Stimulated activated CD4-positive, alpha-beta T cell treated with anti-CD3 and anti-CD28 coated beads, TNF-alpha, amount 100 ng/mL, for 4 hours (primary cell): ENCODE measurements at places on chromosomes 3 and 15.

GRCh38 chr15:73924171-73924921 is 1.9 kb upstream of the LOXL1 start:
- no peak for DNase-seq

DNA sequence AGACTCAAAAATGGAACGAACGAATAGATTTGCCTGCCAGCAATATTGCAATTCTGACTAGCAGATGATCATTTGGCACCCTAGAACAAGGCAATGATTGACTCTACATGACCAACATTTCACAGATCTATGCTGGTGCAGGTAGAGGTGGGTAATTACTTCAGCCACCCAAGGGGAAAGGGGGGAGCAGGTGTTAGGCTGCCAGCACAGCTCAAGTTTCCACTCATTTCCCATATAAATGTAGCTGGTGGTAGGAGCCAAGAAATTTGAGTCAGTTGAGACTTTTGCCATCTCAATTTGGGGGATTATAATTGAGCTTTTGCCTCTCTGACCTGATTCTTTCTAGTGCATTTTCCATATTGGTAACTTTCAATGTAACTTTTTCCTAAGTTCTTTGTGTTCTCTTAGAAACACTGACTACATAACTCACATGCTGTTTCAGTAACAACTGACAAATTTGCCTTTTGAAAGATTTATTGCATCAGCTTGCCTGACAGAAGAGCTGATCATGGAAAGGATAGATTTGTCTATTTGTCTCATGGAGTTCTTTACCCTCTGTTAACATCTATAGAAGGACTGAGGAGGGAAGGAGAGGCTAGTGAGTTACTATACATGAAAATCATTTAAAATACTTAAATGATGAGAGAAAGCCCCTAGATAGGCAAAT is 902.5 kb downstream of the ZPLD1 start:
- no peak for DNase-seq

DNA sequence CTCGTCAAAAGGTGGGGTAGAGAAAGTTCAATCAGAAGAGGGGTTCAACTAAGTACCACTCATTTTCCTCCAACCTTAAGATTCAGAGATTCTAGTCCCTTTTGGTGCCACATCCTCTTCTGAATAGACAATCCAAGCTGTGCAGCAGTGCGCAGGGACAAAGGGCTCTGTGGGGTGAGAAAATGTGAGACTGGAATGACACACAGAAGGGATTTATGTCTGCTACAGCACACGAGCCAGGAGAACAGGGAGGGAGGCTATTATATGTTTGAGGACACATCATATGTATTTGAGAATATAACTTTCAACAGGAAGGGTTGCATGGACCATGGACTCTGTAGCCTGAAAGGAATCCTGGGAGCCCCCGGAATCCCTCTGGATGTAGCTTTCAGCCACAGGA is 33.0 kb downstream of the LSM3 start:
- no peak for DNase-seq

DNA sequence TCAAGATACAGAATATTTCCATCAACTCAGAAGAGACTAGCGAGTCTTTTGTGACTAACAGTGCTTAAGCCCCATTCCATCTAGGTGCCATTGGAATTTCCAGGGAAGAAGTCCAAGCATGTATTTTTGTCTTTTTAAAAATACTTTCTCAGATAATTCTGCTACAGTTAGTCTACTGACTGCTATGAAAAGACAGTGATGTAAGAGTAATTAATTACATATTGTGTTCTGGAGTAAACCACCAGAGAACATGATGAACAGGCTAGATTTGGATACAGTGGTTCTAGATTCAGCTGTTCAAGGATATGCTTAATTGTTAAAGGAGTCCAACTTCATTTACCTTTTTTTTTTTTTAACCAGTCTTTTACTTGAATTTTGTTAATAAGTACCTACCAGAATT is 34.8 kb upstream of the PAK6 start:
- DNase-seq: no peak

DNA sequence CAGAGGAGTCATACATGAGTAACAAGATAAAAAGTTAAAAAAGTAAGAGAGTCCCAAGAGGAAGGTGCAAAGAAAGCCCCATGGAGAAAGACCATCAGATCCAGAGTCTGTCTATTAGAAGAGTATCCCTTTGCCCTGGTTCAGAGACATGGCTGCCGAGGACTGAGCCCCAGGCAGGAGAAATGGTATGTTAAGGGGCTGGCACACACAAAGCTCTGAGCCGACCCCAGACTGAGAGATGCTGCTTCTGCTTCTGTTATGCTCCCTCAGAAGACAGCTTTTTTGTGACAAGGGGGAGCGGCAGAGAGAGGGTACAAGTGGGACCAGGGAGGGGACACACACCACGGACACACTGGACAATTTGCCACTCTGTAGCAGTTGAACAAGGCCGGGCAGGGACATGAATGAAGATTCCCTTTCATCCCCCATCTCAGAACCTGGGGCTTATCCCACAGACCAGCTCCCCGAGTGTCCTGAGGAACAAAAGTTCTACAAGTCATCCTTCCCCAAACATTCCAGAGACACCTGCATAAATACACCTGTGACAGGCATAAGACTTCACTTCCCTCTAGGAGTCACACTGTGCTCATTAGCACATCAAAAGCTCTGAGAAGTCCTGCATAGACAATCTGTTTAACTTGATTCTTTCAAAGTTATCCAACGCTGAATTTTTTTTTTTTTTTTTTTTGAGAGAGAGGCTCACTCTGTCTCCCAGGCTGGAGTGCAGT is 161.6 kb upstream of the WNT5A start:
- DNase-seq: no peak
